Midbrain (tissue), 1 donor: ENCODE measurements at places on chromosomes 11 and 22.

GRCh38 chr22:24996420-24996952, 44.0 kb downstream of the KIAA1671 start:
- no peak for DNase-seq

GRCh38 chr11:123218451-123218850, 23.4 kb upstream of the CLMP start:
- DNase-seq, result no peak

DNA sequence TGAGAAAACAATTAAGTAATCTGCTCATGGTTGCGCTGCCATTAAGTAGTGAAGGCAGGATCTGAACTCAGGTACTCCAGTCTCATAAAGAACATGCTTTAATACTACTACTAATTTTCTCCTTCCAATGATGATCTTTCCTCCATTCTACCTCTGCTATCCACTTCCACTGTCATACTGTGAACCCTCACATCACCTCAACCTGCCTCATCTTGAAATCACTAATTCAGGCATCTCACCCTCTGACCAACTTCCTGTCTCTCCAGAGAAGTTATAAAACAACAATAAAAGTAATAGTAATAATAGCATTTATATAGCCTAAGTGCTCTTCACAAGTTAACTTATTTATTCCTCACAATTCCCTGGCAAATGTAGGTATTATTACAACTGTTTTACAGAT, 57.1 kb upstream of the PSMA1 start:
- DNase-seq, result no peak

DNA sequence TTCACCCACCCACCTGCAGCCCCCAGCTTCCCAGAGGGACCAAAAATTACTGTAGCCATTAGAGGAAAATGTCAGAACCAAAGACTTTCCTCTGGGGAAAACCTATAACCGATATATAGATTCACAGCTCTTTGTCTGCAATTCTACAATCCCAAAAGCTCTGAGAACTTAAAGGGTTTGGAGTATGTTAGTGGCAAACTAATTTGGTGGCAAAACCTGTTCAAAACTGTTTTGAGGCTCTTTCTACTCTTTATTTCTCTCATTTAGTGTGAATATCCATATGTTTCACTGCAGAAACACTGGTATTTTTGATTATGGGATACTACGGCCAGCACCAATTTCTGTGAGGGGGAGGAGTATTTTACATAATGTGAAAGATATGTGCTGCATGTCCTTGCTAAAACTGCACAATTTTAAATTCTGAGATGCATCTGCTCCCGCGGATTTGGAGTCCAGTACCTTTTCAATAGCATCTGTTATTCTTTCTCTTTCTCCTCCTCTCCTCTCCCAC, 87.5 kb upstream of the MTNR1B start:
- DNase-seq, result no peak

GRCh38 chr11:117239295-117239694, 6.8 kb downstream of the RNF214 start:
- DNase-seq, result no peak

DNA sequence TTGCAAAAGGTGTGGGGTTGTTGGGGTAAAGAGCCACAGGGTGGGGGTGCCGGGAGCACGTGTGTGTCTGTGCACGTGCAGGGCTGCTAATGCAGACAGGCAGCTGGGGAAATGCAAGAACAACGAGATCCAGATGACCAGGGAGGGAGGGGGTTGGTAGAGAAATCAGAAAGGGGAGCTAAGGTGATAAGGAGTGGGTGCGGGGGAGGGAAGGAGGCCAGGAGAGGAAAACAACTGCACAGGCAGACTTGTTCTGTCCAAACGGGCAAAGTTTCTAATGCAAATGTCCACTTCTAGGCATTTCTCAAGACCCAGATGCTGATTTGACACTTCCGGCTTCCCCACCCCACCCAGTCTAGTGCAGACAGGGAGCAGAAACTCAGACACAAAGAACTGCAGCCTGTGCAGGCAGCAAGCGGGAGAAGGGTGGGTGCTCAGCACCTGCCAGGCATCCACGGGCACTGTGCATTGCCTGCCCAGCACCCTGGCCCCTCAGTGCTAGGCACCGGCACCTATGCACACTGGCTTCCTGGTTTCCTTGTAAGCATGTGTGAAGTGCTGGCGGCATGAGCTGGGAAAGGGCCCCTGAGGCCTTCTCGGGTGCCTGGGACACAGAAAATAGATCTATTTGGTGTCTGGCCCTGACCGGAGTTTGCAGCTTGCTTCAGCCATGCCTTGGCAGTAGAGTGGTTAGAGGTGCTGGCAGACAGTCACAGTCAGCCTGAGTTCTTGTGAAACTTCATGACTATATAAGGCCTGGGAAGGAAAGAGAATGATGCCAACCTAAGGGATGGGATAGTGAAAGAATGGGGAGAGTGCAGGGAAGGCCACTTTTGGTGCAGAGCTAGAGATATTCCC, 220.1 kb upstream of the SORL1-AS1 start:
- no peak for DNase-seq

DNA sequence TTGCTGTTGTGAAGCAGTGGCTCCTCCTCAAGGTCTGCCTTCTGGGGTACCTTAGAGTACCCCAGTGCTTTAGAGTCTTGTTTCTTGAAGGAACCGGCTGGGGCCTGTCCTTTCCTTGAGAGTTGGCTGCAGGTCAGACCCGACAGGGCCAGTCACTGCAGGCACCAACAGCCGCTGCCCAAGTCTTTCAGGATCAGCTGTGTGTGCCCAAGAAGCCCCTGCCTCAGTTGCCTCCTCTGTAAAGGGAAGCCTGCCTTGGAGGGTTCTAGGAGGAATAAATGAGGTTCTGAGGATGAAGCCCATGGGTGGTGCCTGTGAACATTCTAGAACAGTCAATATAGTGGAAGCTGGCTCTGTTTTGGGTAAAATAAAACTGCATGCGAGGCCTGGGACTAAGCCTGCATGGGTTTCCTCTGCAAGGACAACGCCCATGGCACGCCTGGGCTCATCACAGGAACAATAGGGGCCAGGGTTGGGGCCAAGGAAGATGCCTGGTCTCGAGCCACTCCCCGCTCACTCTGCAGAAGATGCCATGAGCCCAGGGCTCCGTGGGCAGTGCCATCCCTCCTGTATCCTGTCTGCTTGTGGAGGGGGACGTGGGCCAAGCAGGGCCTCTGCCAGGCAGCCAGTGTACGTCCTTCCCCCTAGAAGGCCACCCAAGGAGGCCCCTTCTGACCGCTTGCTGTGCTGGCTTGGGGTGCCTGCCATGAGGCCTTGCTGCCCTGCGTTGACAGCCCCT, 81.6 kb downstream of the MED15 start:
- no peak for DNase-seq

GRCh38 chr11:116244439-116244838, 528.3 kb downstream of the BUD13 start:
- no peak for DNase-seq

DNA sequence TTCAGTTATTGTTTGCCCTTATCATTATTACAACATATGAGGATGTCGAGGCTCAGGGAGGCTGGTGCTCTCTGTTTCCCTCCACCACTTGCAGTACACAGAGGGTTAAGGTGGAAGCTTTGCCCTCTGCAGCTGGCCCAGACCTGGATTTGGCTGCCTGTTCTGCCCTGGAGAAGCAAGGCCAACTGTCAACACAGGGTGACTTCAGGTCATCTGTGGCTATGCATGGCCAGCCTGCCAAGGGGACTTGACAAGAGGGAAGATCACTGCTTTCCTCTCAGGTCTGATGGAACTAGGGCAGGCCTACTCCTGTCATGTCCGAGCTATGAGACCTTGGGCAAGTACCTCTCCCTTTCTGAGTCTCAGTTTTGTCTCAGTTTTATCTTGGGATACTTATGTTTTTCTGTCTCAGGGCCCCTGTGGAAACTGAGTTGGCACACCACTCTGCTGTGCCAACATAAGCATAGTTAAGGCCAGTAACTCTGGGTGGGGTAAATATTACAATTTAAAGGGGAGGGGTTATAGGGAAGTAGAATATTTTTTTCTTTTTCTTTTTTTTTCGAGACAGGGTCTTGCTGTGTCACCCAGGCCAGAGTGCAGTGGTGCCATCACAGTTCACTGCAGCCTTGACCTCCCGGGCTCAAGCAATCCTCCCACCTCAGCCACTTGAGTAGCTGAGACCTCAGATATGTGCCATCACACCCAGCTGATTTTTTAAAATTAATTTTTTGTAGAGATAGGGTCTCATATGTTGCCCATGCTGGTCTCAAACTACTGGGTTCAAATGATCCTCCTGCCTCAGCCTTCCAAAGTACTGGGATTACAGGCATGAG, 2.4 kb upstream of the THRSP start:
- no peak for DNase-seq

GRCh38 chr22:17753401-17753989, 20.8 kb downstream of the BID start:
- no peak for DNase-seq

DNA sequence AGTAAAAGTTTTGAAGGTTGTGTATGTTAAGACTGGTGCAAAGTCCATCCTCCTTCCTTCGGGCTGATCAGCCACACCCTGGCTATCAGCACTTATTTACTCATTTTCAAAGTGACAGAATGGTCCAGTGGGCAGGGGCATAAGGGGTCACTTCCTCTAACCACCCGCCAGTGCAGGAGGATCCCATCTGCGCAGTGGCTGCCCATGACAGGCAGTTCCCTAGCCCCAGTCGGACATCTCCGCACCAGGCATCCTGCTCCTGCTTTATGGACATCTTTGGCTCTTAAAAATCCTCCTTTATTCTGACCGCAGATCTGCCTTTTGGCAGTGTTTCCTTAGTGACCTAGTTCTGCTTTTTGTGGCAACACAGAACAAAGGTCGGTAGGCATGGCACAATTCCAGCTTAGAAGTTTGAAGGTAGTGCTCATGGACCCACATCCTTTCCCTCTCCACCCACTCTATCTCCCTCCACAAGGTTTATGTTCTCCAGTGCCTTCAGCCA, 55.9 kb downstream of the BMAL1 start:
- peak; percentile 7 for DNase-seq

GRCh38 chr11:33910296-33910957, 18.6 kb upstream of the LMO2 start:
- no peak for DNase-seq

GRCh38 chr11:95219599-95219998, 11.4 kb downstream of the SESN3 start:
- DNase-seq, result no peak

DNA sequence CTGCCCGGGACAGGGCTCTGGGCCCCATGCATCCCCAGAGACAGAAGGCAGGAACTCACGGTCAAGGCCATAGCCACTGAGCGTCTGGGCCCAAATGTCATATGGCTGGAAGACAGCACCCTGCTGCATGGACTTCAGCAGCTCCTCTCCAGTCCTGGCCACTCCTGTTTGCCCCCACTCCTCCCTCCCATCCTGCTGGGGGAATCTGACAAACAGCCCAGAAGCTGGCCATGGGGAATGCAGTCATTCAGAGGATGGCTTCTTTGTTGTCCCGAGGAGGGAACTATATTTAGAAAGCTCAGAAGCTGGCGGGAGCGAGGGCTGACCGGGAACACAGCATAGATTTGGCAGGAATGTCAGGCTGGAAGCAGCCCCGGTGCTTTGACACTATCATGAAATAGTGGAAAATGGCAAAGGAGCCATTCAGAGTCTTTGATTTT, 35.0 kb downstream of the DKK3 start:
- DNase-seq, result peak; percentile 86

GRCh38 chr11:124943741-124944140, 7.9 kb upstream of the HEPACAM start:
- DNase-seq, result peak; percentile 67

DNA sequence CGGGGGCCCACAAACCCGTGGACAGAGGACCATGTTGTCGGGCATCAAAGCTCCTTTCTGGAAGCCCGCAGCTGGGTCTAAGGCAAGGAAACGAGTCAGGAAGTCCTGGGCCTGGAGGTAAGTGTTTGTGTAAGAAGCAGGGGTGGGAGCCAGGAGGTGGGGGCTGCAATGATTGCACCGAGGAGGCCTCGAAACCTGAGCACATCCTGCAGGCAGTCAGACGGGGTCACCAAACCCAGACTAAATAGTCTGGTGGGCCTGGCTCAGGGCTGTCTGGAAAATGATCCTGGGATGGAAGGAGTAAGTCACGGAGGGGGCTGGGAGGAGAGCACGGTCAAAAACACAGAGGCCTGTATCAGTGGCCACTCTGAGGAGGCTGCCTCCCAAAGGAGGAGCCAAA, 539.2 kb downstream of the MN1 start:
- no peak for DNase-seq

DNA sequence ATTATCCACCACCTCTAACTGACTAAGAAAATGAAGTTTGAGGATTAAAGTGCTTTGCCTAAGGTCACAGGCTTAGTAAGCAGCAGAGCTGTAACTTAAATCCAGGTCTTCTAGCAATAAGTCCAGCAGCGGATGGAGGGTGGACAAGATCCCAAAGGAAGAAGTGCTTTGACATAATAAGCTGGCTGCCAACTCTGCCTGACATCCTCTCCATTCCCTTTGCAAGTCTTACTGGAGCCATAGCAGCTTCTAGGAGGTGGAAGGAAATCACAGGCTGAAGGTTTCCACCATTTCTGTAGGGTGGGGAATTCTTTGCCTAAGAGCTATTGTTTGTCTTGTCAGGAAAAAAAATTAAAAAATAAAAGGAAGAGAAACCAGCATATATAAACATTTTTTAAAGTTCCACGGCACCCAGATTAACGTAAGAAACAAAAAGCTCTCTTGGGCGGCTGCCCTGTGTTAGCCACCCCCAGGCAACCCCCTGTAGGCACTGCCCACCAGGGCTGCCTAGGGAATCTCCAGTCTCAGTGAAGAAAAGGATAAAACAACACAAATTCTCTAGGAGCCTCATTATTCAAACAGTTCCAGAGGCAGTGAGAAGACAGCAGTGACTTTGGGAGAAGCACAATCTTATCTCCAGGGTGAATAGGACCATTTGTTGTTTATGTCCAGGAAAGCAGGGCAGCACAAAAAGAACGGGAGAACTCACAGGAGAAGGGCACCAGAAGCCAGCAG, 380.8 kb upstream of the CADM1 start:
- DNase-seq, result no peak

DNA sequence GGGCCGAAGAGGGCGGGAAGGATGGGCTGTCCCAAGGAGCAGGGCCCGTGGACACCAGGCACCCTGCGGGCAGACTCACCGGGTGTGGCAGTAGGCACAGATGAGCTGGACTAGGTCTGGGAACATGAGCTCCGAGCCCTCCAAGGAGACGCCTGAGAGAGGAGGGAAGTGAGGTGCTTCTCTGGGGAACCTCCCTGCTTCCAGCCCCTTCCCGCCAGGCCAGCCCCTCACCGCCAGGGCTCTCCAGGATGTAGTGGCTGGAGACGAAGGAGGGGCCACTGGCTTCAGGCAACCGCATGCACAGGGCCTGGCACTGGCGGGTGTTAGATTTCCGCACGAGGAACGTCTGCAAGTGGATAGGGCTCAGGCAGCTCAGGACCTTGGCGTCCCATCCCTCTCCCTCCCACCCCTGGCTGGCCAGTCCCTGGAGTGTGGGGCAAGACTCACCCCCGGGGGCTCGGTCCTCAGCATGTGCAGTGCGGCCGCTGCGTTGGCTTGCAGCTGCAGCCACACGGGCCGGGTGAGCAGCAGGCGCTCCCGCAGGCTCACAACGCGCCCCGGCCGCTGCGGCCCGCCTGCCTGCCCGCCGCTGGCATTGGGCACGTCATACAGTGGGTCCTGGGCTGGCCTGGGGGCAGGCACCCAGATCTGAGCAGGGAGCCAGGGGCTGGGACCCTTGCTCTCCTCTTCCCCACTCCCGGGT, 552 bp downstream of the RIN1 start:
- DNase-seq, result no peak
